ENCODE measurements at places on chromosomes 3 and 15. TPM values are rescaled to one million over a fixed set of nuclear protein-coding genes. Genes with fewer than 3 reads are reported as not detected.
A peak's percentile ranks its signal among the peaks of the same experiment; 100 is the strongest.

Gene LRRC49
- 8.3 TPM for total RNA-seq

Gene CCDC174
- 15.2 TPM for total RNA-seq

DNA sequence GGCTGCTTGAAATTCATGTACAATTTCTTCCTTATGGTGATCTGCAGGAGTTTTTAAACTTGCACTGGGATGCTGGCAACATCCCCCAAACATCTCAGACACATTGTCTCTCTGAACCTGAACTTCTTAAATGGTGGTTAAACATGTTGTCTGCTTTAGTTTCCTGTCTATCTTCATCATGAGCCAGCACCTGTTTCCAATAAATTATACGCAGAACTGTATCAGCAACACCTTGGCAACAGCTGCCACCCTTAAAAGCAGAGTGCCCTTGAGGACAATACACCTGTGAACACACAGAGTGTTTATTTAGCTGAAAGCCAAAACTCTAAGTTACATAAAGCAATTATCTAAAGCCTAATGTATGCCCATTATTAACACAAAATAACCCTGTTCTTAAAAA, 242.9 kb downstream of the WNT5A start:
- DNase-seq, result no peak
- H3K27me3 ChIP-seq, result no peaks in the 10 kb centered on the region
- H3K4me3 ChIP-seq, result no peak overlapping the region
- H3K36me3 ChIP-seq, result peaks cover 7% of the 10 kb centered on the region

Gene HRG
- not detected for total RNA-seq

DNA sequence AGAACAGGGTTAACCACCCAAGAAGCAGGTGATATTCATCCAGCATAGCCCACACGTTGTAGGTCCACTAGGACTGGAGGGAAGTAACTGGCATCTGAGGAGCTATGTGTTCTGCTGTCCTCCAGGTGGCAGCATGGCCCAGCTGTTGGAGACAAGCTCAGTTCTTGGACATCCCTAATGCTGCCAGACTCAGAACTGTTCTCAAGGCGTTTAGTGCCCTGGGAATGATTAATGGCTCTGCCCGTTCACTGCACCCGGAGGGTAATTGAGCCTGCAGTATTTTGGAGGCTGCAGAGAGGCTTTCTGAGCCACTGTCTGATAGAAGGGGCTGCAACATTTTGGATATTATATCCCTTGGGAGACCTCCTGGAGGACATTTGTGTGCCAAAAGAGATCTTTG, 521.3 kb upstream of the SEMA6D start:
- peak; percentile 87 for DNase-seq
- H3K36me3 ChIP-seq, result no peaks in the 10 kb centered on the region
- H3K4me1 ChIP-seq, result no peaks in the 10 kb centered on the region
- H3K27ac ChIP-seq, result no peak overlapping the region
- no peak overlapping the region for H3K4me3 ChIP-seq

DNA sequence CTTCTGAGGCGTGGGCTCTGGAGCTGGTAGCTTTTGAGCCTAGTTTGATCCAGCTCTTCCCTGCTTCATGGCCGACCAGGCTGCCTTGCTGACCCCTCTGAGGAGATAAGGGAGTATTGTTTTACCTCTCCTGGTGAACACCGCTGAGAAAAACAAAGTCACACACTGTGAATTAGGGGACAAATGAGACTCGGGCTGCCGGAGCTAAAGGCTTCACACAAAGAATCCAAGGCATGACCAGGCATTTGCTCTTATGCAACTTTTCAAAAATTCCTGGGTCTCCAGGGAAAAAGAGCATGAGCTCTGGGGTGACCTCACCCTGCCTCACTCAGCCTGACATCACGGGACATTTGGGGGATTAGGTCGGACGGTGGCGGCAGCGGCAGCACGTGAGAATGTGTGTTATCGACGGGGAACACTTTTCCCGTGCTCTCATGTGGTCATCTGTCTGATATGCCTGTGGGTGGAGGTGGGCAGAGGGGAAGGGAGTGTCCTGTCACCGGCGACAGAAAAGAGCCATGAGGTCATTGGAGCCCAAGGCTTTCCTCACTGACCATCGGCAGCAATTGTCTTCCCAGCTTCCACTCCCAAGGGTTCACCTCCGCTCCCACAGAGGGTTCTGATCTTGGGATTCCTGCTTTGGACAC, 61.0 kb downstream of the TMEM44 start:
- H3K36me3 ChIP-seq, result no peaks in the 10 kb centered on the region
- H3K4me1 ChIP-seq, result no peaks in the 10 kb centered on the region
- no peaks in the 10 kb centered on the region for H3K27me3 ChIP-seq
- DNase-seq, result no peak
- H3K4me3 ChIP-seq, result no peak overlapping the region
- no peak overlapping the region for H3K27ac ChIP-seq

Gene C3orf85
- total RNA-seq, result not detected

DNA sequence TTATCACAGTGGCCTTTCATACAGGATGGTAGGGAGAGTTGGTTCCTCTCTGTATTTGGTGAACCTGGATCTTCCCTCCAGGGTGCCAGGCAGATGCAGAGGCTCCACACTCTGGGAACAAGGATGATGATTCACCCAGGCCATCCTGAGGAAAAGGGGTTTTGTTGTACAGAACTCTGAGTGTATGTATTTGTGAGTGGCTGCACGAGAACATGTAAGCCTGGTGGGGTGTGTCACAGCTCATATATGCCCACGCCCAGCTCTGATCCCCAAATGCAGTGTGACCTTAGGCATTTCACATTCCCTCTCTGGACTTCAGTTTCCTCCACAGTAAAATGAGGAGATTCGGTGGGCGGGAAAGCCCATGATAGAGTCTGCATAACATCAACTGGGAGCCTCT, 11.6 kb upstream of the CILP start:
- DNase-seq, result no peak
- H3K36me3 ChIP-seq, result no peaks in the 10 kb centered on the region
- H3K4me1 ChIP-seq, result 0 out of 2 replicates have a peak, but pooled peaks cover 2% of the 10 kb centered on the region
- no peak overlapping the region for H3K27ac ChIP-seq
- H3K4me3 ChIP-seq, result no peak overlapping the region
- no peaks in the 10 kb centered on the region for H3K27me3 ChIP-seq

- H3K4me3 ChIP-seq, result no peak overlapping the region
- H3K36me3 ChIP-seq, result peaks cover 24% of the 10 kb centered on the region
- no peaks in the 10 kb centered on the region for H3K4me1 ChIP-seq
- no peaks in the 10 kb centered on the region for H3K27me3 ChIP-seq
- DNase-seq, result no peak
- no peak overlapping the region for H3K27ac ChIP-seq
These were observed 34.7 kb downstream of the NUP210 start for GRCh38 chr3:13385373-13385965.

- no peaks in the 10 kb centered on the region for H3K4me1 ChIP-seq
- peaks cover 8% of the 10 kb centered on the region for H3K27me3 ChIP-seq
- no peaks in the 10 kb centered on the region for H3K36me3 ChIP-seq
- no peak for DNase-seq
These were observed 2.0 kb upstream of the CEMIP start for GRCh38 chr15:80777137-80777536.

DNA sequence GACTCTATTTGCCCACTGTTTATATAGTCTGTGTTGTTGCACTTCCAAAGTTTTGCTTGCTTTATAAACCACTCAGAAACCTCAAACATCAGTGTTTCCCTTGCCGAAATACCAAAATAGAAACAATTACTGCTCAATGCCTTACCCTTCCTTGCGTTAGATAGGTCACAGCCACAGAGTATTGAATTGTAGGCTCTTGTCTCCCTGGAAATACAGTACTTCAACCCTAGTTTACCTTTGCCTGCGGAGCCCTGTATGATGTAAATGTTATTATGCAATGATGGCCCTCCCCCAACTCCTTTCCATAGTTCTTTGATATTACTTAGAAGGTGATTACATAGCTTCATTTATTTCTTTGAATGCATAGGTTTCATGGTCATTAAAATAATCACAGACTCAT, 44.2 kb downstream of the SOX2 start:
- H3K27ac ChIP-seq, result no peak overlapping the region
- H3K36me3 ChIP-seq, result no peaks in the 10 kb centered on the region
- DNase-seq, result no peak
- peaks cover 11% of the 10 kb centered on the region for H3K4me1 ChIP-seq
- no peaks in the 10 kb centered on the region for H3K27me3 ChIP-seq

DNA sequence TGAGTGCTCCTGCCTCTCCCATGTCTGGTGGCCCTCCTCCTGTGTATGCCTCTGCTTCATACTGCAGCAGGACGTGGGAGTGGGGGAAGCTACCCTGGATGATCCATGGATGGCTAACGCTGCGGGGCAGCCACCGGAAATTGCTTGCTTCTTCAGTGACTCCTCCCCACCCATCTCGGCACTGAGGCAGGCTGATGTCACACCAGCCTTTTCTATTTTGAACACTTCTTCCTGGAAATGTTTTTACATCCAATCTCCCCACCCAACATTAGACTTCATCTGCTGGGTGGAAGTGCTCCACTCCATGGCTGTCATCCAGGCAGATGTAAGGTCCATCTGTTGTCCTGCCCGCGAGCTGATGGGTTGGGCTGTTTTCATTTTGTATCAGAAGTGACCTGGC, 58.9 kb upstream of the MUC13 start:
- no peaks in the 10 kb centered on the region for H3K27me3 ChIP-seq
- H3K4me3 ChIP-seq, result peak overlapping the region; percentile 47
- H3K4me1 ChIP-seq, result peaks cover 8% of the 10 kb centered on the region
- DNase-seq, result no peak
- H3K36me3 ChIP-seq, result peaks cover 30% of the 10 kb centered on the region

Gene CDC25A
- total RNA-seq, result 83.3 TPM

GRCh38 chr3:198030125-198030524, 70.1 kb downstream of the LMLN start:
- H3K27ac ChIP-seq, result no peak overlapping the region
- no peak for DNase-seq
- no peaks in the 10 kb centered on the region for H3K4me1 ChIP-seq
- H3K27me3 ChIP-seq, result no peaks in the 10 kb centered on the region

DNA sequence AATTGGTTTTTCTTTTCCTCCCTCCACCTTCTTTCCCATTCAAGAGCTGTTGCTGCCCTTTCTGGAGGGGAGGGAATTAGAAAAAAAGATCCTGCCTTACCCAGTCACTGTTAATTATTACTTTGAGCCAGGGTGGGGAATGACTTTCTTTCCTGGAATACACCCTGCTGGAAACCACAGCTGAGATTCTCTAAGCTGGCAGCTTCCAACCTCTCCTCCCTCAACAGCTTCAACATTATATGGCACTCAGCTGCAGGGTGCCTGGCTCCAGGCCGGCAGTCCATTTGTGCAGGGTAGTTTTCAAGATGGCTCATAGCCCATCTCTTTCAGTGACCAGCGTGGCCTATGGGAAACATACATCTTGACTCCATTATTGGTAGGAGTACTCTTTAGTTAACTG, 105.8 kb downstream of the UBE3A start:
- DNase-seq, result no peak
- no peaks in the 10 kb centered on the region for H3K27me3 ChIP-seq
- H3K36me3 ChIP-seq, result peaks cover 30% of the 10 kb centered on the region
- H3K27ac ChIP-seq, result no peak overlapping the region

DNA sequence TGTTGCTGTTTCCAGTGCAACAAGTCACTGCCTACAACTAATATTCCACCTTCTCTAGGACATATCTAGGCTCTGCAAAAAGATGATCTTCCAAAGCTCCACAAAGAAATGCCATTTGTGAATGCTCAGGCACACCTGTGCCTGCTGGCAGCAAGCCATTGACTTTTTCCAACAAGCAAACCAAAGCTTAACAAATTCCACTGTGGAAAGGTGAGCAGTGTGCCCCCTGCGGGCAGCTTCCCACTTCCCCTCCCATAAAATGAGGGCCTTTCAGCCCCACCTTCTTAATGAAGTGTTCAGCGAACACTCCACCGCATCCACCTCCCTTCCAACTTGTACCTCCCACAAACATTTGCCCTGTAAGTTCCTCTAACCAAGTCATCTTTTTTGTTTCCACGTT, 157.5 kb upstream of the SLC24A5 start:
- no peaks in the 10 kb centered on the region for H3K27me3 ChIP-seq
- H3K4me1 ChIP-seq, result no peaks in the 10 kb centered on the region
- no peak overlapping the region for H3K4me3 ChIP-seq
- DNase-seq, result no peak

- no peak for DNase-seq
- no peaks in the 10 kb centered on the region for H3K36me3 ChIP-seq
- no peaks in the 10 kb centered on the region for H3K4me1 ChIP-seq
- H3K27me3 ChIP-seq, result no peaks in the 10 kb centered on the region
These were observed 7.8 kb upstream of the GPR171 start for GRCh38 chr3:151210676-151211381.

GRCh38 chr3:104855702-104856101, 511.0 kb upstream of the ALCAM start:
- H3K36me3 ChIP-seq, result peaks cover 25% of the 10 kb centered on the region
- no peak overlapping the region for H3K4me3 ChIP-seq
- peaks cover 5% of the 10 kb centered on the region for H3K4me1 ChIP-seq
- no peak for DNase-seq
- H3K27ac ChIP-seq, result no peak overlapping the region

Gene NEDD4
- 9.6 TPM for total RNA-seq

Gene CATSPER2
- 1.6 TPM for total RNA-seq

Gene ARHGEF26
- total RNA-seq, result 13.7 TPM

Gene IL17RE
- 2.1 TPM for total RNA-seq

DNA sequence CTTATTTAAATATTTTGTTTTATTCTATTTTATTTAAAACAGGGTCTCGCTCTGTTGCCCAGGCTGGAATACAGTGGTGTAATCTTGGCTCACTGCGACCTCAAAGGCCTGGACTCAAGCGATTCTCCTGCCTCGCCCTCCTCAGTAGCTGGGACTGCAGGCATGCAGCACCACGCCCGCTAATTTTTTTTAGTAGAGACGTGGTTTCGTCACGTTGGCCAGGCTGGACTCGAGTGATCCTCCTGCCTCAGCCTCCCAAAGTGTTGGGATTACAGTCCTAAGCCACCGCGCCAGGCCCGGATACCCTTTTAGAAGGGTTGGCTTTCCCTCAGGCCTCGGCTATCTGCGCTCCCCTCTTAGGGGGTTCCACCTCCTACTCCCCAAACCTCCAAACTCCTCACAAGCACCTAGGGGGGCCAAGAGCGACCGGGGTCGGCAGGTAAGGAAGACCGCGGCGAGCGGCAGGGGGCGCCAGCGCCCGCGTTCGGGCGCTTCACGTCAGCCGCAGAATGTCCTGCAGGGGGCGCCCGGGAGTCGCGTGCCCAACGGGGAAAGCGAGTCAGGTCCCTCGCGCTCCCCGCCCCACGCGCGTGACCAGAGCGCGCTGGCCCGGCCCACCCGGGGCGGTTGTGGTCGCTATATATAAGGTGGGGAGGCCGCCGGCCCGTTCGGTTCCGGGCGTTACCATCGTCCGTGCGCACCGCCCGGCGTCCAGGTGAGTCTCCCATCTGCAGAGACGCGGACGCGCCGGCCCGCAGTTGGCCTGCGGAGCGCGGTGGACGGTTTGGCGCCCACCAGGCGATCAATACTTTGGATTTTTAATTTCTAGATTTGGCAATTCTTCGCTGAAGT, 51.8 kb upstream of the GATM start:
- H3K27me3 ChIP-seq, result peaks cover 3% of the 10 kb centered on the region
- H3K27ac ChIP-seq, result no peak overlapping the region
- H3K4me1 ChIP-seq, result no peaks in the 10 kb centered on the region
- H3K4me3 ChIP-seq, result peak overlapping the region; percentile 11

Gene SHC4
- 0.26 TPM for total RNA-seq

GRCh38 chr3:134827213-134827612, 32.2 kb downstream of the EPHB1 start:
- no peak for DNase-seq
- H3K4me1 ChIP-seq, result no peaks in the 10 kb centered on the region
- no peak overlapping the region for H3K27ac ChIP-seq

Gene GPR171
- total RNA-seq, result not detected

Measured in H9 (cell line).